ENCODE measurements at places on chromosomes 5 and 9.

GRCh38 chr5:60722416-60722815 lies 22.4 kb upstream of the DEPDC1B start:
- no peak for DNase-seq

DNA sequence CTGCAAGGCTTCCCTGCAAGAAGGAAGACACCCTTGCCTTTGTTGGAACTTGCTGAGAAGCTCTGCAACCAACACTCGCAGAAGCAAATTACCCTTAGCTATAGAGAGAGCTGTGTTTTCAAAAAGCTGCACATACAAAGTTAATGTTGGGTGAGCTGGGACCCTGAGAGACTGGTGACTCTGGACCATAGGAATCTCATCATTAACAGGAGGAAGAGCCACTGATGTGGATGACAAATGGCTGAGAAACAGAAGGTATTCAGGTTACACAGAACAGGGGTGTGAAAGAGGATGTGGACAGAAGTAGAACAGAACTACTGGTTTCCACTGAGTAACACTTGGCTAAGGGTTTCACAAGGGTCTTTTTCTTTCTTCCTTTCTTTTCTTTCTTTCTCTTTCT lies 493.5 kb downstream of the IRX1 start:
- DNase-seq: peak; percentile 59

DNA sequence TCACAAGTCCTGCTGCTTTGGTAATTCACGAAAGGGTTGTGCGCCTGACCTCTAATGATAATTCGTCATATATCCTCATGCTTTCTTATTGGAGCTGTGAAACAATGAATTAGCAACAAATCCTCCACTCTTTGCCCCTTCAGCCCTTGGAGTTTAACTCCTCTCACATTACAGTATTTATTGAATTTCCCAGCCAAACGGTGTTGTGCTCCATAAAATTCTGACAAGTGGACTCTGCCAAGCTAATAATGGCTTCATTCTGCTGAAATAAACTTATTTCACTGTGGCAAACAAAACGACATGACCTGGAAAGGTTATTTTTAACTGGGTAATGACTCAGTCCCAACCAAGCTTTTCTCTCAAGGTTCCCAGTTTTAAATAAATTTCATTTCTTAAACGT lies 984.4 kb upstream of the DMAC1 start:
- DNase-seq: no peak

GRCh38 chr9:115601434-115601833 lies 483.5 kb upstream of the TNC start:
- no peak for DNase-seq

GRCh38 chr9:115733318-115734110 lies 420.1 kb upstream of the PAPPA start:
- no peak for DNase-seq

DNA sequence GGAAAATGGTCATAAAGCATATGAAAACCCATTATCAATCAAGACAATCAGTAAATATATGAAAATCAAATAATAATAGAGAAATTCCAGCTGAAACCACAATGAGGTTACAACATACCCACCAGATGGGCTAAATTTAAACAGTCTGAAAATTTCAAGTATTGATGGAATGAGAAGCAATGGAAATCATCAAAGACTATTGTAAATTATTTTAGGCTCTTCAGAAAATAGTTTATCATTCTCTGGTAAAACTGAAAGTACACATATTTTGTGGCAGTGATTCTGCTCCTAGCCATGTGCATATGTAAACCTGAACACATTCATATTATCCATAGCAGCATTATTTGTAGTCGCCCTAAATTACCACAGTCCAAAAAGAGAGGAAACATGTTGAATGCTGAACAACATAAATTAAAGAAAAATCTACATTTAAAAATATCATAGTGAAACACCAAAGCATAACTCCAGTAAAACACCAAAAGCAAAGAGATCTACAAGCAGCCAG lies 215.3 kb downstream of the PRELID2 start:
- DNase-seq: no peak

DNA sequence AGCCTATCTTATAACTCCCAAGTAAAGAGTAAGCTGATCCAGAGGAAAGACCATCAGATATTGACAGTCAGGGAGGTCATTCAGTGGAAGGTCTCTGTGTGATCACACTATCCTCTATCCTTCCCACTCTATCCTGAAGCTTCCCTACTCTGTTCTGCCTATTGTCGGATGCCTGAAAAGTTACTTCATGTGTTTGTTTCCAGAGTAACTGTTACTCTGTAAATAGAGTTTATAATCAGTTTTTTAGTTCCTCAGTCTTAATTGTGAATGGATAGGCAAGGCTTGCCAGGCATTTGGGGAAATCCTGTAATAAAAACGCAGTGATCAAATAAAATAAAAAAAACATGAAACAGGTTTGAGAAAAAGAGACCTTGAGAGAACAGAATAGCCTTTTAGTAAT lies 79.8 kb downstream of the XRCC4 start:
- DNase-seq: no peak

- DNase-seq: peak; percentile 21
Measured at GRCh38 chr9:100472788-100473275, at the start of gene TMEFF1. TSS of gene TMEFF1 (plus strand) at chr9:100473149. CDS start at chr9:100473545, 396 bp downstream.

GRCh38 chr5:147539053-147539452 lies 29.2 kb upstream of the DPYSL3 start:
- DNase-seq: peak; percentile 45

- DNase-seq: no peak
Measured at GRCh38 chr9:97593960-97594359, 39.2 kb downstream of the TSTD2 start.

- DNase-seq: no peak
Measured at GRCh38 chr9:15942831-15943424, 390.1 kb downstream of the CCDC171 start.

DNA sequence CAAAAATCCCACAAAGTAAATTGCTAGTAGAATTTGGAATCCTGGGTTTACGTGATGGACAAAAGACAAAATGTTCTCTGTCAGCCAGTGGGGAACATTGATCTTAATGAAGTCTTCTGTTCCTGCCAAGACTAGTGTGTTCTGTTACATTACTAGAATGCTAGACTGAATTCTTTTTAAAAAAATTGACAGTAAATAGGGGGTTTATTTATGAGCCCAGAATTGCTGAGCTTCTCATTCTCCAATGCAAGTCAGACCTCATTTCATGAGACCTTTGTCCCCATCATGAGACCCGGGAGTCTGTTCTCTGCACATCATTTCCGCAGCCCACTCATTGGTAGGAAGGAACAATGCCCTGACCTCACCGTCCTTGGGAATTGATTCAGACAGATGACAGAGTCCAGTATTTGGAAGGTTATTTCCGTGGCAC lies 173.8 kb upstream of the OTULINL start:
- DNase-seq: no peak

DNA sequence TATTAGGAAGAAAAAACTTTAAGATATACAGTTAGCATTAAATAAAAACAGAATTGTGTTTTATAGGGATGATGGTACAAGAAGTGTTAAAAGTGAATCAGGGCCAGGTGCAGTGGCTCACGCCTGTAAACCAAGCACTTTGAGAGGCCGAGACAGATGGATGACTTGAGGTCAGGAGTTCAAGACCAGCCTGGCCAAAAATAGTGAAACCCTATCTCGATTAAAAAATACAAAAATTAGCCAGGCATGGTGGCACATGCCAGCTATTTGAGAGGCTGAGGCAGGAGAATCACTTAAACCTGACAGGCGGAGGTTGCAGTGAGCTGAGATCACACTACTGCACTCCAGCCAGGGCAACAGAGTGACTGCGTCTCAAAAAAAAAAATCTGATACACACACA lies 282.9 kb upstream of the ATP10B start:
- no peak for DNase-seq

DNA sequence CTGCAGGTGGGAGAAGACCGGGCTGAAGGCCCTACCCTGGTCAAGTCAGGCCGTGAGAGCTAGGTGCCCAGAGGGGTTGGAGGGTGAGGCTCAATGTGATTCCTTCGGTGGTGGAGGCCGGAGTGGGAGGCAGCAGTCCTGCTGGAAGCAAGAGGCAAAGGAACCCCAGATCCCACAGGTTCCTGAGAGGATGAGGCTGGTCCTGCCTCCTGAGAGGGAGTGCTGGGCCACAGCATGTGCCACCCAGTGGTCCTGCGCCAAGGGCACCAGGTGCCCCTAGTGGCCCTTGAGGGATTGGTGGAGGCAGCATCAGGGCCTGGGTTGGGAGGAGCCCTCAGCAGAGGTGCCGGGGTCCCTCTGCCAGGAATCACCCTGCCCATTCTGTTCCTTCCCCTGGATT lies 59.1 kb downstream of the BARX1 start:
- no peak for DNase-seq

DNA sequence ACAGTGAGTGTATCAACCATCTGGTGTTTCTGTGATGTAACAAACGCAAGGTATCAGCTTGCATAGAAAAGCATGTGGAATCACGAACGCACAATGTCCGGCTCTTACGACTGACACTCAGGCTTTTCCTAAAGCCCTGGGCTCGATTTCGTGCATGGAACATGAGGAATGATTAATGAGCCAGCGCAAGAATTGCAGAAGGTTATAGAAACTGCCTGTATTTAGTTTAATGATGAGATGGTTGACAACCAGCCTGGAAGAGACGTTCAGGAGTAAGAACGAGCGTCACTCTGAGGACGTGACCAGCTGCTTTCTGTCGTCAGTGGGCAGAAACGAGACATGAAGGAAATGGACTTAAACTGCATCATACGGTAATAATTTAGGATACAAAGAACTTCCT lies 497.6 kb downstream of the IRX1 start:
- no peak for DNase-seq

DNA sequence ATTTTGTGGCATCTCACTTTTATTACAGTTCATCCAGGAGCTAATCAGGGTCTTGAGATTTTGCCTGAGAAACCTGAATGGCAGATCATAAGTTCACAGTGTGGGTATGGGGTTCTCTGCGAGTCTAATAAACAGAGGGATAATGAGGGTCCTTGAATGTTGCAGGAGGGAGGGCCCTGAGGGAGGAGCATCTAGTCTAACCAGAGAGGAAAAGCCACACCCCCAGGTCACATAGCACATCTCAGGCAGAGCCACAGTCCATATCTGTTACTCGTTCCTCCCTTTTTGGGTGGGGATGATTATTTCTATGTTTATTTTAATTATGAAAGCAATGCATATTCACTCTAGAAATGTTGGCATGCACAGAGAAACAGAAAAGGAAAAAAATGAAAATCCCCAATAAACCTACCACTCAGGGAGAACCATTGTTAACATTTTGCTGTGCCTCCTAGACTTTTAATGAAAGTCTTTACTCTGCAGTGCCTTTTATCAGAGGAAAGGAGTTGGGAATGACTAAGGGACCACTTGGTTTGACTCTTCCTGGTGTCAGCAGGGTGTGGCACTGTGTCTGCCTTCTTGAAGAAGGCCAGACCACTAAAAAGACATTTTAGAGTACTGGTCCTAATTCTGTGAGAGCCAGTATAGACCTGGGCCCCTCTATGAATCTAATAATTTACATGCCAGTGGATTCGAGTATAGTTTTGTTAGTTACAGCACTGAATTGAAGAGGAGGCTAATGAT lies 2.8 kb downstream of the GALNT12 start:
- DNase-seq: peak; percentile 20

DNA sequence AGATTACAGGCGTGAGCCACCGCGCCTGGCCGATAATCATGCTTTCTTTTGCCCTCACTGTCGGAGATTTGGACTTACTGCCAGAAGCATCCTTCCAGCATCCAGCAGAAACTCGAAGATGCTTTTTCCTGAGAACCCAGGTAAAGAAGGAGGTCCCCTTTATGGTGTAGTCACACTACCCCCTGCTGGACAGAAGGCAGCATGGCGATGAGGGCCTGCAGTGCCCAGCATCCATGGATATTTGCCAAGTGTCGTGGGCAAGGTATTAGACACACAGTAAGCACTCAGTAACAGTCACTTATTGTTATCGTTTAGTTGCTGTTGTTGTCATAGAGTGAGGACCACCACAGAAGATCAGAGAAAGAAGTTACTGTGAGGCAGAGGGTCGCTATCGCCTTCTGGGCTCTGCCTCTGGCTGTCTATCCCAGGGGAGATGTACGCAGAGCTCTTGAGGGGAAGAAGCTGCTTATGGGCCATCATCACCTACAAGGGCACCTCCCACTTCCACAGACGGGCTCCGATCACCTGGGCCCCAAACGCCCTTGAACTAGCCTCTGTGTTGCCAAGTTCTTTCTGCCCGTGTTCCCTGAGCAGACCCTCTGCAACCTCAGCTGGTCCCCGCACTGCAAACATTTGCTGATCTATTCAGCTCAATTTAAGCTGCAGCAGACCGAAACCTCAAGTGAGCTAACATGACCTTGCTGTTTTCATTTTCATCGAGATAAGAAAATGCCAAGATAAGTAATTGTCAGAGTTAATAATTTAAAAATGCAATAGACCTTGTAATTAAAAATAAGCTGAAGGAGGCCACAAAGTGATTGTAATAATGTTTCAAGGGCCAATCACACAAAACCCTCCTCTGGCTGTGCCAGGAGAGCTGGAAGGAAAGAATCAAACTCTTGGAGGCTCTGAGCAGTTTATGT lies 23.9 kb downstream of the C5orf15 start:
- DNase-seq: peak; percentile 63

DNA sequence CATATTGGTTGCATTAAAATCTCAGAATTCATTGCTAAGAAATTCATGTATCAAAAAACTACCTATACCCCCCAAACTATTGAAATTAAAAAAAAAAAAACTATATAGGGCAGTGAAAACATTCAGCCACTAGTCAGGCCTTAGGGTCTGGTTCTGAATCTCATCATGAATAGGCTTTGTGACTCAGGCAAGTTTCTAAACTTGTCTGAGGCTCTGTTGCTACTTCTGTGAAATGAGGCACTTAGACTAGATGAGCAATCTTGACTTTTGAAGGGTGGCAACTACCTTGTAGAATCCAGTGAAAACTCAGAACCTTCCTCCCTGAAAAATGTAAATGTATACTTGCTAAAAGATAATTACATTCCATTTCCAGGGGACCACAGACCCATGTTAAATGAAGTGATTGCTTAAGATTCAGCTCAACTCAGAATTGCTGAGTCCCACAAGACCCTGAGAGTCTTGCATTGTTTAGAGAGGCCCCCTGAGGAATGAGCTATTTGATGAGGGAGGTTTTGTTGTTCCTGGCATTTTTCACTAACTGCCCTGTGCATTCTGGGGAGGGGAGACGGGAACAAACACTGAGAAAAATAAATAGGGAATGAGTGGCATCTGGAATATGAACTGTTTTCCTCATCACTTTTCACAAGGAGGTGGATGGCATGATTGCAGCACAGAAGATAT lies 29.5 kb downstream of the RAI14 start:
- DNase-seq: peak; percentile 84

DNA sequence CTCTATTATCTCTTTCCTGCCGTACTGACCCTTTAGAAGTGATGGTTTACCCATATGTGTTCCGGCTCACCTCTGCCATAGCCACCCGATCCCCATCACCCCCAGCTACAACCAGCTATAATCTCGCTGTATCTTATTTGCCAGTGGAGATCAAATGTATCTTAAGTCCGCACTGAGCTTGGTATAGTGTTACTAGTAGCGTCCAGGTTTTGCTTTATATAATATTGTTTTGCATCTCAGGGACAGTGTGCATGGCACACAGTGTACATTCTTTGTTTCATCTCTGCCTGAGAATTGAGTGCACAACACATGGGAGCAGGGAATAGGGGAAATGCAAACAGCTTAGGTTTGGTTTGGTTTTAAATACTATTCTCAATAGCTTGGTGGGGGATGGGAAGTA lies 135.8 kb upstream of the SNX2 start:
- DNase-seq: no peak

GRCh38 chr9:2469681-2470221 lies 151.8 kb upstream of the VLDLR start:
- DNase-seq: peak; percentile 25
